ENCODE measurements at places on chromosomes 3 and 15.

- no peak for DNase-seq
Measured at GRCh38 chr3:99950921-99951320, 133.3 kb downstream of the CMSS1 start.

DNA sequence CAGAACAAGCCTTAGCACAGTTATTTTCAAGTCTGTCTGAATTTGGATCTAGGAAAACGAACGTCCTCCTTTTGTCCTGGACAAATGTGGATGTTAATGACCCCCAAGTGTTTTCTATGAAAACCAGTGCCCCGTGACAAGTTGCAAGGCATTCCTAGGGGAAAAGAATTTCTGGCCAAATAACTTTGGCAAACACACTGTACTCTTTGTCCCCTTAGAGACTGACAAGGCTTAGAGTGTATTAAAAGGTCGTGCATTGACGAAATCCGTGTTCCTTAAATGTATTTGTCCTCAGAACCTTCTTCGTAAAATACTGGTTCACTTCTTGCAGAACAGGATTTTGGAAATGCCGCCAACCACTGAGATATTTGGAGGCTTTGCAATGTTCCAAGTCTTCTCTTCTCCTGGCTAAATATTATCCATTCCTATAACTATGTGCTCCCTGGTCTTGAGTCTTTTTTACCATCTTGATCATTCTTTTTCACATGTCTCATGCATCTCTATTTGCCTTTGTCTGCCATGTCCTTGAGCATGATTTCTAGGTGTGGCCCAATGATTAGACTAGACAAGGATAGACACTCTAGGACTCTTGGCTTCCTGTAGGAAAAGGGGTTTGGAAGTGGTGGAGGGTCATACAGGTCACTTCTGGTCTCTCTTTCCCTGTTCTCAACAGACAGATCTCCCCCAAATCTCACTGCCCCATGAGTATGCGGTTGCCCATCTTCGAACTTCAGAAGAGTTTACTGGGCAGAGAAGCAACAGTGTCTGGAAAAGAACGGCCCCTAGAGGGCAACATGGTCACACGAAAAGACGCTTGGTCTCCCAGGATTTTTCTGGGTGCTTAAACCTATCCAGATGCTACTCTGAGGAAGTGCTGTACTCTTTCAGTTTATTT lies 117.5 kb downstream of the EDEM1 start:
- peak; percentile 5 for DNase-seq

- no peak for DNase-seq
Measured at GRCh38 chr3:123467046-123467445, 18.2 kb upstream of the ADCY5 start.

GRCh38 chr3:150763841-150764483 lies 993 bp upstream of the SIAH2 start:
- peak; percentile 42 for DNase-seq

- no peak for DNase-seq
Measured at GRCh38 chr3:27888562-27888961, 166.4 kb upstream of the EOMES start.

DNA sequence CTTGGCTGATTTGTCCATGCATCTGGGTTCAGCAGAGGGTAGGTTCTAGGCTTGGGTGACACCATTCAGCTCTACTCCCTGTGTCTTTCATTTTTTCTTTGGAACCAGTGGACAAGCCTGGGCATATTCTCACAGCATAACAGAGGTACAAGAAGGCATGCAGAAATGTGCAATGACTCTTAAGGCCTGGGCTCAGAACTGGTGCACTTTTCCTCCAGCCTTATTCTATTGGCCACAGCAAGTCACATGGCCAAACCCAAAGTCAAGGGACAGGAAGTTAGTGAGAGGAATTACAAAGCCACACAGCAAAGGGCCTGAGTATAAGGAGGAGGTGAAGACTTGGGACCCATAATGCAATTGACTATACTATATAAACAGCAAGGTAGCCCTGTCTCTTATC lies 200.9 kb upstream of the CTDSPL start:
- no peak for DNase-seq

DNA sequence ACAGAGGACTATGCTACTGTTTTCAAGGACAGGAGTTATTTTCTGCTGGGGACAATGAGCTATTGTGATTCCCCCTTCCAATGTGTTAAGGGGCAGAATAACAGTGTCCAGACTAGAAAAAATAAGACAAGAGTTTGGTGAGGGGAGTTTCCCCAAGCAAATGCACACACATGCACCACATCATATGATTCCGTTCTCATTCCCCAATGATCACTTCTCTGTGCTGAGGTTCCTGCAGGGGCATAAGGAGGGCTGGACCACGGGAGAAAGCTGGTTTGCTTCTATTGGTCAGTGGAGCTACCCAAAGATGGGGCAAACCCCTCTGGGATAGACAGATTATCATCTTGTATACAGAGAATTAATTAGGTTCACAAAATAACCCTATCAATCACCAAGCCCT lies 80.6 kb downstream of the RBPMS2 start:
- DNase-seq = no peak

- no peak for DNase-seq
Measured at GRCh38 chr3:152695840-152696239, 139.1 kb upstream of the P2RY1 start.

- DNase-seq = no peak
Measured at GRCh38 chr3:29153811-29154210, 127.1 kb upstream of the RBMS3 start.

GRCh38 chr3:130085881-130086280 lies 4.2 kb downstream of the ALG1L2 start:
- no peak for DNase-seq

GRCh38 chr15:23877502-23878412 lies 190.7 kb upstream of the NDN start:
- no peak for DNase-seq

GRCh38 chr3:99753268-99753975 lies 64.2 kb upstream of the CMSS1 start:
- DNase-seq = no peak

GRCh38 chr15:33032053-33032452 lies 162.5 kb downstream of the FMN1 start:
- DNase-seq = no peak

DNA sequence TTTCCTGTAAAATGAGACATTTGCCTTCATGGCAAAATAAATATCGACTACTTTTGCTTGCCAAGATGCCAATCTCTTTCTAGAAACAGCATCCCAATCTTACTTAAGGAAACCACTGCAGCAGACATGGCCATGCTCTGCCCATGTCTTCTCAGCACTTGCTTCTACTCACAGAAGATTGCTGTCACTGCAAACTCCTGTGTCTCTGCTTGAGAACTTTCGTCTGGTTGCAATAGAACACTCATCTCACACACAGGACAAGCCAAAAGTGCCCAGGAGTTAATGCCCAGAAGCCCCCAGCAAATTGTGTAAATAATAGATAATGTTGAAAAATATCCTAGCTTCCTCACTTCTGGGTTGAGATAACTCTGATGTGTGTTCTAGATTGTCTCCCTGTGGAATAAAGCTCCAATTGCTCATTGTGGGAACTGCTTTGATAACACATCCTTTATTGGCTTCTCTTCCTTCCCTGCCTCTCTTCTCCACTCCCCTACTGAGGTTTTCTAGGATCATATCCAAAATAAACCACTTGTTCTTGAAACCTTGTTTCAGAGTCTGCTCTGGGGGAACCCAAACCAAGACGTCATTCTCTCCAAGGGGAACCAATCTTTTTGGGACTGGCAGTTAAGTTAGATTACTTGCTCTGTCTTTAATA lies 156.3 kb upstream of the STRIT1 start:
- no peak for DNase-seq

GRCh38 chr3:195240171-195240701 lies 30.7 kb downstream of the XXYLT1 start:
- DNase-seq = no peak

DNA sequence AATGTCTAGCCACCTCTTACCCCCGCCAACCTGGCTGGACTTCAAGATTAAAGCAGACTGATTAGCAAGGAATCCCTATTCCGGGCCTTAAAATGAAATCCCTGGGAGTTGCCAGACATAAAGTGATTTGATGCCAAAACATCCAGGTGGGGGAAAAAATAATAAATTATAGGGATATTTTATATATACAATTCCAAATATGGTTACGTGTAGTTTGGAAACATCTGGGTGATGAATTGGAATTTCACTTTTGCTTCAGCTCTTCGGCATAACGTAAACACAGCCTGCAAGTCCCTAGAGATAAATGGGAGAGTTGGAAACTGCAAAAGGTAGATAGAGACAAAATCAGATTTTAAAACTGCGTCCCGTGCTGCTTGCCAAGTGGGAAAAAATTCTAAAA lies 545.5 kb upstream of the MDFIC2 start:
- DNase-seq = no peak

GRCh38 chr3:132161608-132162007 lies 126.8 kb upstream of the CPNE4 start:
- DNase-seq = no peak

GRCh38 chr3:12472000-12472610 lies 12.2 kb upstream of the TSEN2 start:
- DNase-seq = no peak

GRCh38 chr15:63501256-63502089 lies 2.9 kb upstream of the USP3 start:
- no peak for DNase-seq

DNA sequence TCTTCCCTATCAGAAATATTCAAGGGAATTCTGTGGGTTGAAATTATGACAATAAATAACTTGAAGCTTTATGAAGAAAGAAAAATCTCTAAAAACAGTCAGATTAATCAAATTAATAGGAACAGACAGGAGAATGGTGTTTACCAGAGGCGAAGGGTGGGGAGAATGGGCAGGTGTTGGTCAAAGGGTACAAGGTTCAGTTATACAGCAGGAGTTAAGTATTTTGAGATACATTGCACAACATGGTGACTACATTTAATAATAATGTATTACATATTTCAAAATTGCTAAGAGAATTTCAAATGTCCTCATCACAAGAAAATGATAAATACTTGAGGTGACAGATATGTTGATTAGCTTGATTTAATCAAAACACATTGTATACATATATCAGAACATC lies 18.6 kb downstream of the SPCS1 start:
- DNase-seq = no peak

GRCh38 chr15:58154769-58155168 lies 16.6 kb downstream of the AQP9 start:
- DNase-seq = no peak

- no peak for DNase-seq
Measured at GRCh38 chr3:195238586-195239118, 32.3 kb downstream of the XXYLT1 start.

DNA sequence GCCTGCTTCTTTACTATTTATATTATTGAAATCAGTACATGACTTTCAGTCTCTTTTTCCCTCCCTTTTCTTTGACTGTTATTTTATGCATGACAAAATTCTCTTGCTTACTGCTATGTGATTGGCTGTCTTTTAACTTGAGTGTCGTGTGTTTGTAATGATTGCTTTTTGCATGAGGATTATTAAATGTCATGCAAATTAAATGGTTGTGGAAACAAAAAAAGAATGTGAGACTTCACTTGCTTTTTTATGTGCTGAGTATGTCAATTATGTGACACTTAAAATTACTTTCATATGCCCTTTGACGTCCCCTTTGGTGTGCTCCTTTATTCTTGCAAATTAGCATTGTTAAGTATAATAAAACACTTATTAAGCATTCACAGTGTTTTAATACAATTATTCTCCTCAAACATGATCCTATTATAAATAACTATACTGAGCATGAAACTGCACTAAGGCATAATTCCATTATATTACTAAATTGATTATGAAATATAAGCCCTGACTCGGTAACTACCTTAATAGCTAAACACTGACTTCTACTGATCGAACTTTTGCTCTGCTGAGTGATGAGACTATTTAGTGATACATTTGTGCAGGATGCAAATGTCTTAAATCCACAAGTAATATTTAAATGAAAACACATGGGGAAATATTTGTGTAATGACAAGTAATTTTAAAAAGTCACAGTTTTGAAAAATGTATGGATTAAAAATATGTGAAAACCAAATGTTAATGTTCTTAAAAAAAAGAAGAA lies 401.7 kb downstream of the NLGN1 start:
- DNase-seq = no peak

DNA sequence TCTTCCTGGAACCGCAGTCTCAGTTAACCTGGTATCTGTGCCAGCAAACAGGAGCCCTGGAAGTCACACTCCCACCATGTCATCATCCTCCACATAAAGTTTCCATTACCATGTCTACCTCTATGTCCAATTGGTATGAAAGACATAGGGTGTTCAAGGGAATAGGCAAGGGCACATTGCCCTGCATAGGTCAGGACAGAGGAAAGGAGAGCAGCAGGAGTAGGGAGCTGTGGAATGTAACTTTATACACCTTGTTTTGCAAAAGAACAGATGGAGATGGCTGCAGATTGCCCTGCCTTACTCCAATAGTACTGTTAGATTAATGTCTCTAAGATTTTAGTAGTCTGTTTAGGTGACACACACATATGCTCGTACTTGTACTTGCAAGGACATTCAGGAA lies 1056.4 kb downstream of the NTRK3 start:
- DNase-seq = no peak

- DNase-seq = no peak
Measured at GRCh38 chr3:23430781-23431398, 227.8 kb downstream of the UBE2E2 start.

- no peak for DNase-seq
Measured at GRCh38 chr3:117630469-117630868, 920.9 kb downstream of the TUSC7 start.

GRCh38 chr3:139118835-139119234 lies 74.1 kb upstream of the PRR23C start:
- DNase-seq = no peak

DNA sequence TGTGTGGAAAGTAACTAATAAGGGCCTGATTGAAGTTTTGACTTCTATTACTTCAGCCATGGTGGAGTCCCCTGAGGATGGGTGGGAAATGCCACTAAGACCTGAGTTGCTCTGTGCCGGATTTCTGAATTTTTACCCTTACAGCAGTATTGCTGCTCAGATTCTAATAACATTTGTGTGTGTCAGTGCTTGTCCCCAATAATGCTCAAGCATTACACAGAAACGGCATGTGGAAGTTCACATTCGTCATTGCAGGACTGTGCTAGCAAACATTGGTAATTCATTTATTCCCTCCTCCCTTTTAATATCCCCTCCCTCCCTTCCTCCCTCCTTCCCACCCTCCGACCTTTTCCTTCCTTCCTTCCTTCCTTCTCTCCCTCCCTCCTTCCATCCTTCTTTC lies 484.5 kb upstream of the ONECUT1 start:
- DNase-seq = no peak

DNA sequence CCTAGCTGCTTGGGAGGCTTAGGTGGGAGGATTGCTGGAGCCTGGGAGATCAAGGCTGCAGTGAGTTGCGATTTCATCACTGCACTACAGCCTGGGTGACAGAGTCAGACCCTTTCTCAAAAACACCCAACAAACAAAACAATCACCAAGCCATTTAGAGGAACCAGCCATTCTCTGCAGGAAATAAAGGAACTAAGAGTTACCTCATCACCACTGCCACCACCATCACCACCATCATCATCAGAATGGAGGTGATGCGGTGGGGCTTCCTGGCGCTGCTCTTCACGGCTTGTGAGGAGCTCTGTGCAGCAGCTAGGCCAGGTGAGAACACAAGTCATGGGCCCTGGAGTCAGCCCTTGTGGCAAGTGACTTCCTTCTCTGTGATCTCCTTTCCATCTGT lies 37.7 kb upstream of the KLHL25 start:
- no peak for DNase-seq

GRCh38 chr3:104279617-104280016 lies 1087.1 kb upstream of the ALCAM start:
- DNase-seq = no peak

- no peak for DNase-seq
Measured at GRCh38 chr3:187068787-187069186, 70.5 kb downstream of the RPL39L start.
